ENCODE measurements at places on chromosomes 3 and 15.
A peak's percentile ranks its signal among the peaks of the same experiment; 100 is the strongest.

DNA sequence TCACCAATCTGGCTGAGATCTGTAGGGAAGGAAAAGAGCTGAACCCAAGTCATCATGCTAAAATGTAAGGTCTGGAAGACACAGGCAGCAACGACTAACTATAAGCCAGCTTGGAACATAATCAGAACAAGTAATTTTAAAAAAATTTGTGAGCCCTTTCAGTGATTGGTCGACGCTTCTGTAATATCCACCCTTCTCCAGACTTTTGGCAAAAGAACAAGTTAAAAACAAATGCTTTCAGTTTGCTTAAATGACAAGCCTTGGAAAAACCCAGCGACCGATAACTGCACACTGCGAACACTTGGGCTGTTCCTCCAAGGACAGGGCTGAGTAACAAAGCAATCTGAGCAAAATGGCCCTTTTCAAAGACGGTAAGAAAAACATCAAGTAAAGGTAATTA, 49.6 kb downstream of the PCSK6 start:
- no peak for DNase-seq

DNA sequence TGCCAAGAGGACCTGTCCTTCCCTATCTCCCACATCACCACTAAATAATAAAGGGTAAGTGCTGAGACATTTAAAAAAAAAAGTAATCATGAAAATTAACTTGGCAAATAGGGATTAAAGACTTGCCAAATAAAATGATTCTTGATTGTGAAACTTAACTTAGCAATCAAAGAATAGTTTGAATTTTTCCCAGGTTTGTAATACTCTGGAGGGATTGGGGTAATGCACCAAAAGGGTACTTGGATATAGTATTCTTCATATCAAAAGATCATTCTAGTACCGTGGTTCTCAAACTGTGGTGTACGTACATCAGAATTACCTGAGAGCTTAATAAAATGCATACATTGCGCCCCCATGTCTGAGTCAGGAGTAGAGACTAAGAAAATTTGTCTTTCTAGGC, 28.5 kb downstream of the CALML4 start:
- no peak for DNase-seq

DNA sequence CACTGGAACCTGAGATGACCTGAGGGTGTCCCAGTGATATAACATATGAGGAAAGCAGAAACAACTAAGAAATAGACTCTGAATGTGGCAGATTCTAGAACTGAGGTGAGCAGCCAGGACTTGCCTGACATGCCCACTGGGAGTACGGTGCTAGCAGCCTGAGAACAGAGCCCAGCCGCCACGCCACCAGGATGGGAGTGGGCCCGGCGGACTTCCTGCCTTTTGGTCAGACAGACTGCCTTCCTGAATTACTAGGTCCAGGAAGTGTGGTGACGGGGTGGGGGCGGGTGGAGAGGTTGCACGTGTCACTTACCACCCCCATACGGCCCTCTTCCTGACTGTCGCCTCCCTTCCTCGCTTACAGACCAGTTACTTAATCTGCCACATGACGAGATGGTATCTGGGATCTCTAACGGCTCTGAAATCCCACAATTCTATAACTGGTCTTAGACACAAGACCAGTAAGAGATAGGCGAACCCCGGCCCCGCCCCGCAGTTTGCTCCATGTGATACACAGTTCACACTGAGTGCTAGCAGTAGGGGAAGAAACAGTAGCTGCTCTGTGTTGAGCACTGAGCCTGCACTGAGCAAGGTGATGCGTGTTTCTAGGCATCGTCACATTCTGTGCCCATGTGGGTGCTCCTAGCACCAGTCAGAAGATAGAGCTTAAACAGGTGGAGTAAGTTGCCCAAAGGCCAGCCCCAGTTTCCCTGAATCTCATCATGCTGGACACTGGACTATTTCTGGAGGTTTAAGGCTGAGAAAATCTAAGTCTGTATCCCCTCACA, 95.7 kb downstream of the CPN2 start:
- DNase-seq, result peak; percentile 49

- DNase-seq, result no peak
These were observed 2.4 kb downstream of the CHCHD4 start for GRCh38 chr3:14122301-14122700.

DNA sequence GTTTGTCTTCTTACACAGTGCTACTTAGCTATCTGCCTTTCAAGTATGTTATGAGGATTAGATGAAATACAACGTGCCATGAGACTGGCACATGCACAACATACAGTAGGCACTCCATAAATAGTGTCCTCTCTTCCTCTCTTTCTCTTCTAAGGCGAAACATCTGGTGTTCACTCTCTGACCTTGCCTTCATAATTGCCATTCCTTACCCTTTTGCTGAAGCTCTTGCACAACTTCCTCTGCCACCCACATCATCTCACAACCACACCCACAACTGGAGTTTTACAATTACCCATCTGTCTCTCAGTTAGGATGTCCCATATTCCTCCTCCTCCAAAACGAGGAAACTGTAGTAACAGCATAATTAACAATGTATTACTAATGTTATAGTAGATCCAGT, 26.4 kb upstream of the ACP3 start:
- no peak for DNase-seq

- no peak for DNase-seq
These were observed 58.1 kb upstream of the CA12 start for GRCh38 chr15:63439536-63440264.

GRCh38 chr3:143207338-143207961, 87.9 kb downstream of the CHST2 start:
- peak; percentile 58 for DNase-seq

GRCh38 chr3:134802428-134803050, 7.5 kb downstream of the EPHB1 start:
- DNase-seq, result no peak

DNA sequence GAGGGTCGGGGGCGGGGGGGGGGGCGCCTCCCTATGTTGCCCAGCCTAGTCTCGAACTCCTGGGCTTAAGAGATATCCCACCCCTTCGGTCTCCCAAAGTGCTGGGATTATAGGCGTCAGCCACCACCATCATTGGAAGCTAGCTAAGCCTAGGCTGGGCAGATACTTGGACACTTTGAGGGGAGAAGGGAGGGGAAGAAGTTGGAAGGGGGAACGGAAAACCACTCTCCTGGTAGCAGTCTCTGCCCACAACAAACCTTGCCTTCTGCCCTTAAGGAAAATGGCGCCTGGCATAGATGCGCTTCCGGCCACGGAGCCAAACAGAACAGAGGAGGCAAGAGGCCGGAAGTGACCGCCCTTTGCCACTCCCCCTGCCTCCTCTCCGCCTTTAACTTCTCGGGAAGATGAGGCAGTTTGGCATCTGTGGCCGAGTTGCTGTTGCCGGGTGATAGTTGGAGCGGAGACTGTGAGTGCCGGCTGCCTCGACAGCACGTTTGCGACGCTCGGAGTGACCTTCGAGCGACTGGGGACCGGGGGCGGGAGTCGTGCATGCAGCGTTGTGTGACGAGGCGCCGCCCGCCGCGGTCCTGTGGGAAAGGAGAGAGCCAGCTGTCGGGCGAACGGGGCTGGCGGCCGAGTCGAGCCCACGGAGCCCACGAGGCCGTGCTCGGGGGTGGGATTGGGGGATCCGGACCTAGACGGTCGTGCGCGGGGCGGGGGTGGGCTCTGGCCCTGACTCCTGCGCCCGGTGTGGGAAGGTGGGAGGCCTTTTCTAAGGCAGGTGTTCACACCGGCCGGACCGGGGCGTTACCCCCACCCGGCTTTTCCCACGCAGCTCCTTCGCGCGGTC, at the start of gene MFN1:
TSS of gene MFN1 (plus strand) at position 365 of the 850 bp plus-strand sequence. CDS start 1,143 bp downstream, outside the sequence.
- peak; percentile 93 for DNase-seq

- peak; percentile 65 for DNase-seq
These were observed 423 bp downstream of the TKT start for GRCh38 chr3:53255423-53255774.

- DNase-seq, result no peak
These were observed 281.3 kb upstream of the LMCD1 start for GRCh38 chr3:8220291-8220690.

- DNase-seq, result no peak
These were observed 6.4 kb upstream of the GHRL start for GRCh38 chr3:10299175-10299574.

DNA sequence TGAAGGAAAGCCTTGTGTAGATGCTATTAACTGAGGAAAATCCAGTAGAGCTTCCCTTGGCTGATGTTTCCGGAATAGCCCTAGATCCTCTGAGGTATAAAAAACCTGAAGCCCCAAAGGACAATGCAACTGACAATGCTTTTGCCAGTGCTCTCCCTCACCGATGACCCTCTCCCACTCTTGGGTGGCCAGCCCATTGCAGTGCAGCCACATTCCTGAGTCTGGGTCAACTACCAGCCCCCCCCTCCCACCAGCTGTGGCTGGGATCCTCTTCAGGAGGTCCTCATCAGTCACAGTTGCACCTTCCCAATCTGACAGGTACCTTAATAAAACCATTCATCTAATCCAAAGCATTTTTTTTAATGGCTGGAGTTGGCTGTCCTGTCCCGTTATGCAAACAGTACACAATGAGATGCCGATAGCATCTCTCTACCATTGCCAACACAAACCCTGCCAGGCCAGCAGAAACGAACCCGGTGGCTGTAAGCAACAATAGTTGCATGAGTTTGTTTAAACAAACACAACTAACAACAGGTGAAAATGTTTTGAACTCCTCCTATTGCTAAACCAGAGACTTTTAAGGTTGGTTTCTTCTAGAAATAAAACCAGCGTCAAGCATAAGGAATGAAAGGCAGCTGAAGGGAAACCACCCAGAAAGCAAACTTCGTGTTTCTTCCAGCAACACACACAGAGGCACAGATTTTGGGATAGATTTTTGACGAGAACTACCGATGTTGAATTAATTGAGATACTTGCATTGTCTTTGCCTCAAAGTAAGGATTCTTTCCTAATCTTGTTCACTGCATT, 128.3 kb upstream of the ARHGEF3 start:
- no peak for DNase-seq

GRCh38 chr15:70343961-70344621, 246.4 kb upstream of the TLE3 start:
- DNase-seq, result no peak

GRCh38 chr15:57732526-57733331, 26.2 kb downstream of the POLR2M start:
- DNase-seq, result peak; percentile 55

- DNase-seq, result no peak
These were observed 1.1 kb downstream of the EDEM1 start for GRCh38 chr3:5188419-5189221.

DNA sequence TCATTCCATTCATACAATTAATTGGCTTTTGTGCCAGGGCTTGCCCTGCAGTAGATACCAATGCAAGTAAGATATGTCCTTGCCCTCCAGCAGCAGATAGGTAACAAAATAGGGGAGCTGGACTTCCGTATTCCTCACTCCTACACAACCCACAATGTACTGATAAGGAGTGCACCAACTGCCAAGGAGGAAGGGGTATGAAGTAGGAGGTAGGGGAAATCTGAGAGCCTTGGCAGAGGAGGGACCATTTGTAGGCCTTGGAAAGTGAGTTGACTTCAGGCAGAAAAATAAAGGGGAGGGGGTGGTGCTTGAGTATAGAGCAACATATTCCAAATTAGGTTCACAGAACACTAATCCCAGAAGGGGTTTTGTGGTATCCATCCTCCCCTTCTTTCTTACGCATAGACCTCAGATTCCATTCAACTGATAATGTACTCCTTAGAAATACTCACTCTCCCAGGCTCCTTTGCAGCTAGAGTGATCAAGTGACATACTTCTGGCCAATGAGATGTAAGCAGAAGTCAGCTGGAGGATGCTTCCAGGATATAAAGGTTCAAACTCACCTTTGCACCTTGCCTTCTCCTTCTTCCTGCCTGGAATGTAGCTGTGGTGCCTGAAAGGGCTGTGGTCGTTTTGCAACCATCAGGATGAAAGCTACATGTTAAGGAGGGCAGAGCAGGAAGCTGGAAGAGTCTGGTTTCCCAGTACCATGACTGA, 127.1 kb upstream of the SMAD3 start:
- DNase-seq, result no peak

GRCh38 chr3:90092994-90093393, 985.6 kb downstream of the EPHA3 start:
- no peak for DNase-seq

DNA sequence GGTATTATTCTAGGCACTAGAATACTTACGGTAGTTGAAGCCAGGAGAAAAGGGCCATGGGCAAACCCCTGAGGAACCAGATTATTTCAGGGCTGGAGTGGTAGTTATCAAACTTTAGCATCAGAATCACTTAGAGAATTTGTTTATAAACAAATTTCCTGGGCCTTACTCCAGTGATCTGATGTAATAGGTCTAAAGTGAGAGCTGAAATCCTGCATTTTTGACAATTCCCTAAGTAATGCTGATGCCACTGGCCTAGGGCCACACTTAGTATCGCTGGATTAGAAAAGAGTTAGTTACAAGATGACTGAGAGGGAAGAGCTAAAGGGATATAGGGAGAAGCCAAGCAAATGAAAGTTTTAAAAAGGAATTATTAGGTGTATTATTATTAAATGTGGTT, 412.5 kb upstream of the THRB start:
- no peak for DNase-seq

- no peak for DNase-seq
These were observed 176.2 kb downstream of the AKAP13 start for GRCh38 chr15:85556618-85556895.

- no peak for DNase-seq
These were observed 92.0 kb downstream of the FOXB1 start for GRCh38 chr15:60096157-60096556.

- no peak for DNase-seq
These were observed 22.3 kb downstream of the ANKDD1A start for GRCh38 chr15:64934023-64934422.

DNA sequence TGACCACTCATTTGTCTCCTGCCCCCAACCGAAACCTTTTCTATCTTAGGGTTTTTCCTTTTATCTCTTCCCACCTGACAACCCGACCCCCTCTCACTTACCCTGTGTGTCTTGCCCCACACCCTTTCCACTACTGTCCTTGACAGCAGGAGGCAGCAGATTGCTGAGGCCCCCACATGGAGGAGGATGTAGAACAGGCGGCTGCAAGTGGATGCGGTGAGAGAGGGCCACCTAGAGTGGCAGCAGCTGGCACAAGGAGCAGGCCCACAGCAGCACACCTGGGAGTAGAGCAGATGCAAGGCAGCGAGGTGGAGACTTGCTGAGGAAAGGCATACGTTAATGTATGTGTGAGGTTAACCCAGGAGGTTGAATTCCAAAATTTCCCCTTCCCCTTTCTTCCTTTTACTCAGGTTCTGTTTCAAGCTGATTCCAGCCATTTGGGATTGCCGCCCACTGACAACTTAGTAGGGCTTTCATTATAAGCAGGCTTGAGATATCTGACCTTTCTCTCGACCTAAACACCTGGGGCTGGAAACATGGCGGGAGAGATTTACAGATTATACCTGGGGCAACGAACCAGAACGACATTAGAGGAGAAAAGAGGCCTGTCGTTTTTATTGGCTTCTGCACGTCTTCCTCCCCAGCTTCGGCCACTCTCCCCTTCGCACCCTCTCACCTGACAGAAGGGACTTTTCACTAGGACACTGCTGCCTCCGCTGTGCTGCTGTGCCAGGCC, 643 bp downstream of the SERINC4 start:
- no peak for DNase-seq
